ENCODE measurements at places on chromosomes 12 and 14.

GRCh38 chr12:63308671-63309070 is 157.7 kb upstream of the AVPR1A start:
- no peak for DNase-seq

DNA sequence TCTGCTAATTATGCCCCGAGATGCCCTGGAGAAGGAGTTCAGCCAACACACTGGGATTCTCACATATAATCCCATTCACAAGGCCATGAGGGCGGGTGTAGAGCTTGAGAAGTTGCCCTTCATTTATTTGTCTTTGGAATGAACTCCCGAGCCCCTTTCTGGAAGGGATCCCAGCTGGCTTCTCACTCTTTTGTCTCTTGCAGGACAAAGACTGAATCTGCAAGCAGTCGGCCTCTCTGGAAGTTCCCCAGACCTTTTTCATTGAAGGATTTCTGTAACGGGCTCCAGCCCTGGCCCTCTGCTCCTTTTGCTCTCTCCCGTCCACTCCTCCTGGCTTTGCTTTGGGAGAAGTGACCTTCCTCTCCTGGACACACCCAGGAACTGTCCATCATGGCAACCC is 163.3 kb upstream of the SFSWAP start:
- DNase-seq = no peak

DNA sequence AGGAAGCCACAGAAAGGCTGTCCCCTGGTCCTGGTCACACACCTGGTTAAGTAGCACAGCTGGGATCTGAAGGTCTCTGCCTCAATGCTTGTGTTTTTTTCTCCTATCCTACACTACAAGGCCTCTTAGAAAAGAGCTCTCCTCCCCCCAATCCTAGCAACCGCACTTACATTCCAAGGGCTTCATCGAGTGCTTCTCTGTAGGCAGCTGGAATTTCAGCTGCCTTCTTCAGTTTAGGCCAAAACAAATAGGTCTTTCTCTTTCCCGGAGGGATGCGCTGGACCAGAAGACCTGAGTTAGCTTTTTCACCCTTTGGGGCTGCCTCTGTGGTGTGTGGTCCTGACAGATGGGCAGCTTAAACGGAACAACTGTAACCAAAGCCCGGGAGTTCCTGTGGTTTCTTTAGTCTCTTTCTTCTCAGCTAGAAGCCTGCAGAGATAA is 109.7 kb downstream of the GPATCH2L start:
- no peak for DNase-seq

DNA sequence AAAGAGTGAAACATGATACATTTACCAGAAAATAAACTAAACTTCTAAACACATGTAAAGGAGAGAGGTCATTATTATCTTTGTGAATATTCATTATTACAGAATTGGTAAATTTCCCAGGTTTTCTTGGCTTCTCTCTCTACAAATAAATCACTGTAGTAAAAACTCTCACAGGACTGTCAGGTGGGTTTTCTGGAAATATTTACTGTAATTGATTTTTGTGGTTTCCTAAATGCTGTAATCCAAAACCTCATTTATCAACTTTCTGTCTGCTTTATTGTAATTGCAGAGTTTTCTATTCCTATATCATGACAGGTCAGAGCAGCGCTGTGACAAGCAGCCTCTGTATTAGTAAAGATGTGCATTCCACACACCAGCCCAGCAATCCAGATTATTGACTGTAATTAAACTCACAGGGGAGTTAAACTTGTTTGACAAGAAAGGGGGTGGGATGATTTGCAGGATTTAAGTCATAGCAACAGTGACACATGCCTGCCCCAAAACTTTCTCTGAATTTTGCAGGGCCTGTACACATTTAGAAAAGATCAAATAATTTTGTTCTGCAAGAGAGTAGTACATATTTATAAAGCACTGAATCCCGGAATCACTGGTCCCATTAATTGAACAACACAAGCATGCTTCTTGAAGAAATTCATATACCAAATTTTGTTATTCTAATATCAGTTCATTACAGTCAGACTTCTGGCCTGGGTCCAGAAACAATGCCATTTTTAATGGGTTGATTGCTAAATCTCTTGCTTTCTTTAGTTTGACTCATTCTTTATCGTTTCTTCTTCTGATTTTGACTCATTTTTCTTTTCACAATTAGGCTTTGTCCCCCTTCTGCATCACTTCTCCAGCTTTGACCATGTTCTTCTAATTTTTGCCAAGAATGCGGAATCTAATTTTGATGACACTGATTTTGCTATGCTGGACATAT is 42.2 kb downstream of the PTPRO start:
- peak; percentile 79 for DNase-seq

GRCh38 chr14:73237219-73237785 is at the start of gene PAPLN:
Gene PAPLN, plus strand, starts transcription at chr14:73237506. Its CDS starts 2,273 bp downstream, at chr14:73239779.
- peak; percentile 23 for DNase-seq

GRCh38 chr14:66758031-66758613 is 250.2 kb downstream of the GPHN start:
- no peak for DNase-seq

- DNase-seq = no peak
Observed at GRCh38 chr14:104972301-104973134, 5.7 kb downstream of the AHNAK2 start.

DNA sequence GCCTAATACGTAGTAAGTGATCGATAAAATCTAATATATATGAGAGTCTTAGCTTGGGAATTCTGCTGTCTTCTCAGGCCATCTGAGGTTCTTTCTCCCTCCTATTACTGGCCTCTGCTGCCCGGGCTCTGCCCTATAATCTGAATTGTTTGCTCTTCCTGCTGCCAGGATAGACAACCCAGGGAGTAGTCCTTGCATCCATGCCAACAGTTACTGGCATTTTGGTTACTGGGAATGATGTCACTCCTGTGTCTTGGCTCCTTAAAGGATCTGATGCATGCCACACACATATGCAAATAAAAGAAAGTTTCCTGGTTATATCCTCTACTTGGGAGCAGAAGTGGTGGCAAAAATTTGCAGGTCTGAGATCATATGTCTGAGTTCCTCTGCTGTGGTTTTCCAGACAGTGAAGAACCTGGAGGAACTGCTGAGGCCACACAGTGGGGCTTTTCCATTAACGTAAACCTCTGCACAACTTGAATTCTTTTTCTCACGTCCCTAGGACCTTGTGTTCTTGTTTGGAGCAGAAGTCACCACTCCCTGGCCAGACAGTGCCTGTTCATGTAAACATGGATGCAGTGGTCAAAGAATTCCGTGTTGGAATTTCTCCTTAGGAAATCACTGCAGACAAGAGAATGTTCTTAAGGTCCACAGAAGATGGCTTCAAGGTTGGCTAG is 320.6 kb upstream of the TBX3 start:
- no peak for DNase-seq

All from NCI-H1105 treated with DMSO at 0.1 percent for 48 hours (cell line).